ENCODE measurements at places on chromosomes 1 and 21. TPM values are rescaled to one million over a fixed set of nuclear protein-coding genes. Genes with fewer than 3 reads are reported as not detected.

ADAMTS5 gene
- total RNA-seq, result 1.5 TPM

KCNJ9 gene
- 7.0 TPM for total RNA-seq

LRRC3 gene
- 1.0 TPM for total RNA-seq

AMY2A gene
- not detected for total RNA-seq

- ATAC-seq, result no peak
Measured at GRCh38 chr1:5402618-5403017, 589.6 kb downstream of the NPHP4 start.

GRCh38 chr1:66940981-66941380 is 16.2 kb downstream of the MIER1 start:
- no peak for ATAC-seq

DNA sequence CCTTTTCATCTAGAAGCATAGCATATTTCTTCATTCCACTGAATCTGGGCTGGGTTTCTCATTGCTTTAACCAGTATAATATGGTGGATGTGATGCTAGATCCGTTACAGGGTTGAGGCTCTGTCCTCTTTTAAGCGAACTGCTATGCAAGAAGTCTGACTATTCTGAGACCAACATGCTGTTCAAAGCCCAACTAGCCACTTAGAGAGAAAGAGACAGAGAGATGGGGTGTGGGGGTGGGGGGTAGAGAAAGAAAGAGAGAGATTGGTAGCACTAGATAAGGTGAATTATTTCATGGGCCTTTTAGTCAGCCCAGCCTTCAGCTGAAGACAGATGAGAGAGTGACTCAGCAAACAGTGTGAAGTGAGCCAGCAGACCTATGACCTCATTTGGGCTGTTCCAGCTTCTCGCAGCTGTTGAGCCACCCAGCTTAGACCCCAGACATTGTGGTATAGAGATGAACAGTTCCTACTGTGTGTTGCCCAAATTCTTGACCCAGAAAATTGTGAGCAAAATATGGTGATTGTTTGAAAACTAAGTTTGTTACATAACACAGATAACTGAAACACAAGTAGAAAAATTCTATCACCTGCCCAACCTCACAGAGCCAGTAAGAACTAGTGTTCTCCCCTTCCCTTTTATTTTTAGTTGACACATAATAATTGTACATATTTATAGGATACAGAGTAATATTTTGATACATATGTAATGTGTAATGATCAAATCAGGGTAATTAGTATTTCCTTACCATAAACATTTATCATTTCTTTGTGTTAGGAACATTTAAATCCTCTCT is 40.7 kb upstream of the PRKACB start:
- ATAC-seq, result peak; percentile 90

DNA sequence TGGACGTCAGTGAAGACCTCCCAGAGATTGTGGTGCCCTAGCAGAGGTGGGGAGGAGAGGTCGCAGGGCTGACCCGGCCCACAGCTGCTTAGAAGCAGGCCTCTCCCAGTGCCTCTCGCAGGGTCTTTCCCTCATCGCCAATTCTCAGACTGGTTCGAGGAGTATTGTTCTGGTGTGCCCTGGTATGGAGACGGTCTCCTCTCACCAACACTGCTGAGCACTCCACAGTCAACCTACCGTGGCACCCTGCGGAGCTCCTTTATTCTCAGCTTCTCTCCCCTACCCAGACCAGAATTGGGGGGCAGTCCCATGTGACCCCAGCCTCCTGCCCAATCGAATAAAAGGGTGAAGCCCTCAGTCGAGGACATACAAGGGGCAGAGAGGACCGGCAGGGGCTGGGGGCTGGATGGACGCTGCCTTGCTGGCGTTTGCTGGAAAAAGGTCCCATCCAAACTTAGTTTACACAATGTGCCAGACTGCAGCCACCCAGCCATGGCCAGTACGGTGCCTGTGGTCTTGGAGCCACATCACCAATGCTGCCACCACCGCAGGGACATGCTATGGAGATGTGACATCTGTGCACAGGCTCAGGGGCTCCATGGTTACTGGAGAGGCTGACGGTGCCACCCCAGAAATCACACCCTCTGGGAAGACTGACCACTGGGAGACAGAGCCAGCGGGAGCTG is 80.8 kb downstream of the STUM start:
- ATAC-seq, result no peak

DNA sequence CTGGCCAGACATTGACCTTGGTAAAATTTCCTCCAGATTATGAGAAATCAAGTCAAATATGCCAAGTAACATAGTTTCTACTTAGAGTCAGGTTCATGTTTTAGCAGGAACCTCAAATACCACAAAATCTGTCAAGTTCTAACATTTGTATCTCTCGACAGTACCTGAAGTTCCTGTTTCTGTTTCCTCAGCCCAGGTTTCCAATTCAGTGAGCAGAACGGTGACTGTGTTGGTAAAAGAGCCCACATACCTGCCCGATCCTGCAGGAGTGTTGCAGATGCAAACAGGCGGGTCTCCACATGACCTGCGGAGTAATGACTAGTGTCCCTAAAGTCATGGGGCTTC is 57.9 kb upstream of the LGALS8 start:
- ATAC-seq, result no peak

DNA sequence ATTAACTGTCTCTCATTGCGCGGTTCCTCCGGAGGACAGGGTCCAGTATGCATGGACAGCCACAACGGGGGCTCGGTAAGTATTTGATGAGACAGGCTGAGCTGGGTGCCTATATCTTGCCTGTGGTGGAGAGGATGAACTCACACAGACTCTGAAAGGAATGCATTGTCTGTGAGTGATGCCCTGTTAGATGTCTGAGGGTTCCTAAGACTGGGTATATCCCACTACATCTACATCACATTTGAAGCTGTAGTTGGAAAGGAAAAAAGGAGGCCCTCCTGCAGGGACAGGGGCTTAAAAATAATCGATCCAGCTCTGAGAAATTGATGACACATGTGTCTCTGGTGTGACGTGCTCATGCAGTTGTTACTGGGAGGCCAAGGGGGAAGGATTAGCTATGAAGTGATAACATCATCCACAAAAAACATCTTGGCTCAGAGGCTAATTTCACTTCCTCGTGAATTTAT is 1.9 kb downstream of the ADARB1 start:
- ATAC-seq, result no peak

- no peak for ATAC-seq
Measured at GRCh38 chr1:154549202-154549770, 9.2 kb downstream of the UBE2Q1 start.

DNA sequence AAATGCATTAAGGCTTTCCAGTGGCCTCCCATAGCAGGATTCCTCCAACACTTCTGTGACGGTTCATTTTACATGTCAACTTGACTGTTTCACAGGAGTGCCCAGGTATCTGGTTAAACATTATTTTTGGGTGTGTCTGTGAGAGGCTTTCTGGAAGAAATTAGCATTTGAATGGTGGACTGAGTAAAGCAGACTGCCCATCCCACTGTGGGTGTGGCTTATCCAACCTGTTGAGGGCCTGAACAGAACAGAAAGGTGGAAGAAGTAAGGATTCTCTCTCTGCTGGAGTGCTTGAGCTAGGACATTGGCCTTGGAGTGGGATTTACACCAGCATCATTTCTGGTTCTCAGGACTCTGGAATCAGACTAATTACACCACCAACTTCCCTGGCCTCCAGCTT is 85.6 kb downstream of the RGS7 start:
- ATAC-seq, result no peak

GRCh38 chr1:237320890-237321289 is 278.9 kb downstream of the RYR2 start:
- no peak for ATAC-seq

- ATAC-seq, result no peak
Measured at GRCh38 chr21:39107739-39108138, 75.5 kb downstream of the PSMG1 start.

DNA sequence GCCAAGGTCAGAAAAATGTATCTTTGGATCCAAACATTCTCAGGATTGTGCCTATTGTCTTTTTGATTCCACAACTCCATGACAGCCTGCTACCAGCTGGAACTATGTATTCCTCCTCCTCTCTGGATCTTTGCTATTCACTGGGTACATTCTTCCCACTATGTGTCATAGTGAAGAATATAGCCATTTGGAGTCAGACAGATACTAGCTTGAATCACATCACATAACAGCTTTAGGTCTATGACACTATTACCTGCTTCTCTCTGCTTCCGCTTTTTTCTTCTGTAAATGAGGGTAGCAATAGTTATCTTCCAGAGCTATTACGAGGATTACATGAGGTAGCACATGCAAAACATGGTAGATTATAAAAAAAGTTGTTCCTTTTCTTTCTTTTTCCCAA is 5.4 kb upstream of the EXO1 start:
- ATAC-seq, result peak; percentile 55
